Kidney (tissue), 22 donors: ENCODE measurements at places on chromosomes 16 and 17. TPM values are rescaled to one million over a fixed set of nuclear protein-coding genes. Genes with fewer than 3 reads are reported as not detected.

KSR1 gene
- total RNA-seq = 97.3 TPM

CYGB gene
- 12.6 TPM for total RNA-seq

PLCG2 gene
- total RNA-seq = 50.7 TPM

GRCh38 chr16:67541391-67542263 lies 13.0 kb downstream of the RIPOR1 start:
- peaks cover 24% of the 10 kb centered on the region for H3K4me1 ChIP-seq
- peaks cover 57% of the 10 kb centered on the region for H3K36me3 ChIP-seq

- no peaks in the 10 kb centered on the region for H3K36me3 ChIP-seq
- no peaks in the 10 kb centered on the region for H3K27me3 ChIP-seq
- H3K4me3 ChIP-seq = no peak overlapping the region
These were observed 1.8 kb upstream of the NSMCE1 start for GRCh38 chr16:27270349-27270748.

- no peaks in the 10 kb centered on the region for H3K36me3 ChIP-seq
- H3K4me1 ChIP-seq = peaks cover 3% of the 10 kb centered on the region
- peak overlapping the region; percentile 13 for H3K27ac ChIP-seq
- no peaks in the 10 kb centered on the region for H3K27me3 ChIP-seq
- H3K4me3 ChIP-seq = no peak overlapping the region
- DNase-seq = no peak
These were observed 13.7 kb upstream of the COL1A1 start for GRCh38 chr17:50214976-50215760.

- no peaks in the 10 kb centered on the region for H3K36me3 ChIP-seq
- H3K27ac ChIP-seq = peak overlapping the region; percentile 20
- no peak overlapping the region for H3K4me3 ChIP-seq
- no peaks in the 10 kb centered on the region for H3K27me3 ChIP-seq
- peaks cover 4% of the 10 kb centered on the region for H3K4me1 ChIP-seq
These were observed 238.7 kb downstream of the HAPSTR1 start for GRCh38 chr16:9330095-9330494.

GRCh38 chr17:5121186-5121841 lies 5.5 kb downstream of the USP6 start:
- H3K4me3 ChIP-seq = no peak overlapping the region
- DNase-seq = peak; percentile 43
- H3K4me1 ChIP-seq = no peaks in the 10 kb centered on the region

- no peak overlapping the region for H3K27ac ChIP-seq
- no peaks in the 10 kb centered on the region for H3K27me3 ChIP-seq
- no peaks in the 10 kb centered on the region for H3K4me1 ChIP-seq
These were observed 24.0 kb downstream of the PARN start for GRCh38 chr16:14606102-14606501.

DNA sequence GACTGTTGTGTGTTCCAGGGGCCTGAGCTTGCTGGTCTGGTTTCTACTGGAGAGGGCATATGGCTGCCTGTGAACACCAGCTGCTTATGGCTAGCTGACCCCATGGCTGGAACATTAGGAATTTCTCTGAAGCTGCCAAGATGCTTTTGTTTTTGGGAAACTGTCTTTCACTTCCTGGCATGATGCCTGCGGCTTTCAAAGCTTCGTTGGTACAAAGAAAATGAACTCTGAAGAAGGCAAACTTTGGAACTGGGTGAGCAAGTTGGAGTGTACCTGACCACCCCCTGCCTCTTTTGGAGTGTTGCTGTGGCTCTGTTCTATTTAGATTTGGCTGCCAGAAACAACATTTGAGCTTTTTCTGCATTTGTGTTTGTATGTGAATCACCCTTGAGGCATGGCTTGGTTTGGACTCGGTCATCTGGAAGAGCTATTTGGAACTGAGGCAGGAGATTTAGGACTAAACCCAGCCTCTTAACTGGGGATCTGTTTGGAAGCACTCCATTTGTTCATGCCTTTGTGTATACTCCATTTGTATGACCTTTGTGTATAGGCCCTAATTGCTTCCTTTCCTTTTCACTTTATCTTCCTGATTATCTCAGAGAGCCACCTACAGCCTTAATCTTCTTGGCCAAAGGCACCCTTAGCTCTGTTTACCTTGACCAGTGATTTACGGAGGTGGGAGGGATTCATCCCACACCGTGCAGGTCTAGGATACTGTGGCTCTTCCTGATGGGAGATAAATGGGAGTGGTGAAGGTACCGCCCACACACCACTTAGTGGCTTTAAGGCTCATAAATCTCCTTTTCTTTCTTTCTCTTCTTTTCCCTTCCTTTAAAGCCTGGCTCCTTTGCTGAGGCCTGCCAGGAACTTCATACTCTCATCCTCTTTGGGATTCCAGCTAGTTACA lies 7.3 kb upstream of the CPHXL start:
- H3K27me3 ChIP-seq = no peaks in the 10 kb centered on the region
- no peaks in the 10 kb centered on the region for H3K4me1 ChIP-seq
- H3K4me3 ChIP-seq = no peak overlapping the region
- no peak overlapping the region for H3K27ac ChIP-seq

DNA sequence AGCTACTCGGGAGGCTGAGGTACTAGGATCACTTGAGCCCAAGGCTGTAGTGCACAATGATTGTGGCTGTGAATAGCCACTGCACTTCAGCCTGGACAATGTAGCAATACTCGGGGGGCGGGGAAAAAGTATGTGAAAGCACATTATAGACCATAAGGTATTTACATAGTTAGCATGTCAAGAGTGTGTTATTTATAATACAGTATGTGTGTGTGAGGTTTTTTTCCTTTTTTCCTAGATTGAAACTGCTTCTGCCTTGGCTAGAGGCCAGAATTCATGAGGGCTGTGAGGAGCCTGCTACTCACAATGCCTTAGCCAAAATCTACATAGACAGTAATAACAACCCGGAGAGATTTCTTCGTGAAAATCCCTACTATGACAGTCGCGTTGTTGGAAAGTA lies 30.5 kb downstream of the PTRH2 start:
- no peak overlapping the region for H3K27ac ChIP-seq
- peaks cover 67% of the 10 kb centered on the region for H3K36me3 ChIP-seq
- H3K4me1 ChIP-seq = peaks cover 1% of the 10 kb centered on the region
- no peaks in the 10 kb centered on the region for H3K27me3 ChIP-seq

GRCh38 chr16:6892966-6893365 lies 439.7 kb upstream of the RBFOX1 start:
- H3K36me3 ChIP-seq = no peaks in the 10 kb centered on the region
- DNase-seq = peak; percentile 66
- H3K4me3 ChIP-seq = no peak overlapping the region
- H3K27me3 ChIP-seq = no peaks in the 10 kb centered on the region
